Suppressor macrophage treated with lipopolysaccharide for 1 hour (primary cell): ENCODE measurements at places on chromosomes 1 and 21.

- no peak for DNase-seq
Observed at GRCh38 chr1:20837554-20838192, 50.6 kb upstream of the HP1BP3 start.

GRCh38 chr1:154353460-154353904, 28.2 kb downstream of the ATP8B2 start:
- DNase-seq, result peak; percentile 84

- peak; percentile 23 for DNase-seq
Observed at GRCh38 chr1:116390195-116390594, 17.2 kb downstream of the ATP1A1 start.

- DNase-seq, result no peak
Observed at GRCh38 chr1:77562596-77563150, 119.8 kb downstream of the ZZZ3 start.

- no peak for DNase-seq
Observed at GRCh38 chr1:168266644-168267186, 14.0 kb upstream of the TBX19 start.

GRCh38 chr1:201460814-201461644, 8.0 kb downstream of the PHLDA3 start:
- peak; percentile 84 for DNase-seq

DNA sequence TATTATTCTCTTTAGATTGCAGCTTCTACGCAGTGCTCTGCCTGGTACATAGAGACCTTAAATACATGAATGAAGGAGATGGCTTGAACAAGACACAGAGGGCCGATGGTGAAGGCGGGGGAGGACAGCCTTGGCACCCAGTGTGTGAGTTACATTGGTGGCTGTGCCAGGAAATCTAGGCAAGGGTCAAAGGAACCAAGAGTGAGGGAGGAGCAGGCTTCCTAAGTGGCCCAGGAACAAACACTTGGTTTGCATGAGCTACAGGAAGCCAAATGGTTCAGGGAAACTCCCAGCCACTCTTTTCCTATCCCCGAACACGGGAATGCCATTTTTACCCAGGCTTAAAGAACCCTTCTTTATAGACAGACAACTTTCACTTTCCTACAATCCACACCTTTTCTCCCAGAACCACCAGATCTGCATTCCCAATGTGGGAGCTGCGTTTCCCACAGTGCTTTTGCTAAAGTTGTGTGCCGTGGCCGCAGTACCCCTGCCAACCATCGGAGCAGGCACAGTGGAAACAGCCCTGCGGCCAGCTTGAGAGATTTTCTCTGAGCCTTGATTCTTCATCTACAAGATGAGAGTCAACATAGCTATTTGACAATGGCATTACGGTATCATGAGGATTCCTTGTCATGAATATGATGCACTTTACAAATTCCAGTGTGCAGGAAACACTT, 3.5 kb upstream of the CLEC20A start:
- no peak for DNase-seq

DNA sequence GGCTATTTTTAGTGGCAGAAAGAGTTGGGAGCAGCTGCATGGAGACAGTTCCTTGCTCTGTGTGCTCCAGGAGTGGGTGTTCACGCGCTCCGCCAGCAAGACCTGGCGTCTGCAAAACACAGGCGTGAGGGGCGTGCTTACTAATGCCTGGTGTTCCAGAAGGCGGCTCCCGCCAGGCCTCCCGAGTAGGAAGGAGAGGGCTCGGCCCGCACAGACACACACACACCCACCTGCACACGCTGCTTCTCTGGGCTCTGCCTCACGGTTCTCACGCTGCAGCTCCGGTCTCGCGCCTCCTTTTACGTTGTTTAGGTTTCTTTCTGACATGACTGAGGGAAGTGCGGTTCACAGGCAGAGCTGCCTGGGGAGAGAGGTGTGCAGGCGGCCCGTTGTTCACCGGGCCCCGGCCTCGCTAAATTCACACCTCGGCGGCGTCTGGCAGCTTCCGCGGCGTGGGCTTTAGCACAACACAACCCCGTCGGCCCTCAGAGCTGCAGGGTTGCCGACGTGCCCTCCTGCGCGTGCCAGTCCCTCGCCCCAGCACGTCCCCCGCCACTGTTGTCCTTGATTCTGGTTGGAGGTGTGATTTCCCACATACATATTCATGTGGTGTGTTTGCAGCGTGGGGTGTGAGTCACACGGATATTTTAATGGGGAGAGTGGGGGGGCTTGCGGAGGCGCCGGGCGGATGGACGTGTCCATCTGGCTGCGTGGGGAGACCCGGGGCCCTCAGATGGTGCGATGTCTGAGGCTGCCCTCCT, 77.0 kb downstream of the SKI start:
- no peak for DNase-seq

GRCh38 chr1:221101807-221102605, 222.8 kb downstream of the HLX start:
- no peak for DNase-seq

DNA sequence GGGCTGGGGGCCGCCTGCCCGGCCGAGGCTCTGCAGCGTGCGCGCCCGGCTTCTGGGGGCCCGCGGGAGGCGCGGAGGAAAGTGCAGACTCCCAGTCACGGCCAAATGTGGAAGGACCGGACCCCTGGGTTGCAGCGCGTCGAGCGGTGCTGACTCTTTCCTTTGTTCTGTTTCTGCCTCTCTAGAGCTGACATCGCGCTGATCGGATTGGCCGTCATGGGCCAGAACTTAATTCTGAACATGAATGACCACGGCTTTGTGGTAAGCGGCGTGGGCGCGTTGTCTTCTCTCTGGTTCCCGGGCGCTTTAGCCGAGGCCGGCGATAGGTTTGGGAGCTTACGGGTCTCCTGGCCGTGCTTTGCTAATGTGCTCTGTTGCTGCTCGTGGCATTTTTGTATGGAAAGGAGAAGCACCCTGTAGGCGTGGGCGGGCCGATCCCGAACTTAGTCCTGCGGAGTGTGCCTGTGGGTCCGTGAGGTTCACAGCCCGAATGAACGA, 629 bp downstream of the PGD start:
- DNase-seq, result peak; percentile 90

- no peak for DNase-seq
Observed at GRCh38 chr1:94920061-94920460, 6.8 kb downstream of the CNN3 start.

- DNase-seq, result no peak
Observed at GRCh38 chr1:96256130-96256790, 465.3 kb upstream of the PTBP2 start.

GRCh38 chr1:196608390-196609369, at the start of gene KCNT2:
KCNT2 (minus strand) TSS chr1:196608440; CDS start chr1:196608309, 131 bp downstream.
- peak; percentile 32 for DNase-seq

DNA sequence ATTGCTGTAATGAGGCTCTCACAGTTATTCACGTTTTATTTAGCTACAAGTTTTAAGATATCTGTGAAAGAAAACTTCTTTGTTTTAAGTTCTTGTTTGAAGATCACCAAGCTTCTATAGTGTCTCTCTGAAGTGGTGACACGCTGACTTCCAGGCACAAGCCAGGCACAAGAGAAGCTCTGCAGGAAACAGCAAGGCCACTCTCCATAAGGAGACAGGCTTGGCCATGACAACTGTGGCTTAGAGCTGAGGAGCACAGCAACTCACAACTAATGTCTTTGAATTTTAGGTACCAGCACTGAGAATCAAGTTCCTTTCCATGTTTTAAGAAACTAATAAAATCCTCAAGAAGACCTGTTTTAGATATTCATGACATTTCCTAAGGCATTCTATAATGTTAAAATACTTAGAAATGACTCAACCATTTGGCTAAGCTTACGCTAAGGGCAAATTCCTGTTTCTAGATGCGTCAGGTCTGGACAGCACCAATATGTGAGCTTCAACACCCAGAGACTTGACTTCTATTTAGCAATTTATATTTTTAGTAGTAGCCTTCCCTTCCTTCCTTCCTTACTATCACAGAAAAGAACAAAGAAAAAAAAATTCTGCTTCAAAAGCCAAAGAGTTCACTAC, 40.2 kb downstream of the APP start:
- peak; percentile 40 for DNase-seq

DNA sequence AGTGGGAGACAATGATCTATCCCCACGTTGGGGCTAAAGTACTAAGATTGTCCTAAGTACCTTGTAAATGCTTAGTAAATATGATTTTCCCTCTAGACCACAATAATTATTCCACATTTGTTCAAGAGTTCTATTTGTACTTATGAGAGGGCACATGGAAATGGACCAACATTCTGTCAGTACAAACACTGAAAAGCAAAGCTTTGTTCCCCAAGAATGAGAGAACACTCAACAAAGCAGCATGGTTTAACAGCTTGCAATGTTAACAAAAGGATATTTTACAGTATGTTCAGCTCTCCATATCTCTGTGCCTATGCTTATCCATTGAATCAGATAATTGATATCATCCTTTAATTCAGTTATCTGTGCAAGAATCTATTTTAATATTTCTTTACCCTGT, 35.4 kb downstream of the RBM11 start:
- no peak for DNase-seq

GRCh38 chr1:51976846-51977602, 13.5 kb downstream of the RAB3B start:
- DNase-seq, result no peak

DNA sequence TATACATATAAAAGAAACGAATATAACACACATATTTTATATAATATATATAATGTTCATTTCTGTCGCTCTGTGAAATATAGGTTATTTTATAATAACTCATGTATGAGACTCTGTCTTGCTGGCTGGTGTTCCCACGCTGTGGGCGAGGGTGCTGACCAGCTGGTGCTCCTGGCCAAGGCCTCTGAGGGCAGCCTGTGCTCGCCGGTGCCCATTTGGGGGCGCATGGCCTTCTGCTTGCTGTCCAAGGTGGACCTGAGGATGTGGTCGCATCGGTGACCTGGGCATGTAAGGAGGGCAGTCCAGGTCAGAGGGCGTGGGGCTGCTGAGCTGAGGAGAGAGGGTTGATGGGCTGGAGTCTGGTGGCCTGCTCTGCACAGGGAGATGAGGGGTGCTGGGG, 1.1 kb upstream of the PCP4 start:
- no peak for DNase-seq

DNA sequence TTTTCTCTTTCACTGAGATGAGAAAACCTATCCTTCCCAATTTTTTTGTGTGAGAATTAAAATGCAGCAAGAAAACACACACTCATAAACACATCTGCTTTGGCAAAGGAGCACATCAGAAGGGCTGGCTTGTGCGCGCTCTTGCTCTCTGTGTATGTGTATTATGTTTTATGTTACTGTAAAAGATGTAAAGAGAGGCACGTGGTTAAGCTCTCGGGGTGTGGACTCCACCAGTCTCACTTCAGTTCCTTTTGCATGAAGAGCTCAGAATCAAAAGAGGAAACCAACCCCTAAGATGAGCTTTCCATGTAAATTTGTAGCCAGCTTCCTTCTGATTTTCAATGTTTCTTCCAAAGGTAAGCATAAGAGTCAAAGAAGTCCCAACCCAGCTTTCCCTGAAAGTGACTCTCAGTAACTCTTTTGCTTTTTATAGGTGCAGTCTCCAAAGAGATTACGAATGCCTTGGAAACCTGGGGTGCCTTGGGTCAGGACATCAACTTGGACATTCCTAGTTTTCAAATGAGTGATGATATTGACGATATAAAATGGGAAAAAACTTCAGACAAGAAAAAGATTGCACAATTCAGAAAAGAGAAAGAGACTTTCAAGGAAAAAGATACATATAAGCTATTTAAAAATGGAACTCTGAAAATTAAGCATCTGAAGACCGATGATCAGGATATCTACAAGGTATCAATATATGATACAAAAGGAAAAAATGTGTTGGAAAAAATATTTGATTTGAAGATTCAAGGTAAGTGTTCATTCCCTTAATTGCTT, at the start of gene CD2:
TSS of gene CD2 (plus strand) at position 233 of the 780 bp plus-strand sequence. CDS start at position 296, 63 bp downstream.
- peak; percentile 36 for DNase-seq

DNA sequence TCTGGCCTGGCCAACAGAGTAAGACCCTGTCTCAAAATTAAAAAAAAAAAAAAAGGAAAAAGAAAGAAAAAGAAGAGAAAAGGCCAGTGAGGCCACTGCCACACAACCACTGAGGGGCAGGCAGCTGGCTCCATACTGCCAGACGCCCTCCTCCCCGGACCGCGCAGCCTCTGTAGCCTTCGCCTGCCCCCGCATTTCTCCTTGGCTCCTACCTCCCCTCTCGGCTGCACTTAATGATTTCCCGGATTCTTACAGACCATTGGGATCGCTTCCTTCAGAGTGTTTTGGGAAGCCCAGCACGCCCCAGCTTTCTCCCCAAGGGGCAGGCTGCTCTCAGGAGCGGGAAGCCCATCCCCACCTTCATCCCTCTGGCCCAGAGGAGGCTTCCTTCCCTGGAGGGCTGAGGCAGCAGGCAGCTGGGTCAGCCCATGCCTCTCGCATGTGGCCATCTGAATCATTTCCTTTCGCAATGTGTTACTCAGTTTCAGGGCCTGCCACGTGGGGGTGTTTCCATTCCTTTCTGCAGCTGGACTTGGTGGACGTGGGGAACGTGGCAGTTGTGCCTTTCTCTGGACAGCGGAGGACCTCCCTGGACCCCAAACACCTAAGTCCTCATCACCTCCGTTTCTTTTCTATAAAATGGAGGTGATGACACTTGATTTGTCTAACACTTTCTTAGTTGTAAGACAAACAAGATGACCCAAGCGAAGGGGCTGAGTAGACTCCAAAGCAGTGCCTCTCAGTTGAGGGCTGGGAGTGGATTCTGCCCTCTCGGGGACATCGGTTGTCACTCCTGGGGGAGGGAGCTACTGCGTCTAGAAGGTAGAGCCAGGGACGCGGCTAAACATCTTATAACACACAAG, 2.3 kb downstream of the SLC2A5 start:
- peak; percentile 94 for DNase-seq

GRCh38 chr1:84398175-84399155, at the start of gene DNASE2B:
DNASE2B (plus strand) TSS chr1:84398484; CDS start chr1:84398565, 81 bp downstream.
- peak; percentile 45 for DNase-seq

DNA sequence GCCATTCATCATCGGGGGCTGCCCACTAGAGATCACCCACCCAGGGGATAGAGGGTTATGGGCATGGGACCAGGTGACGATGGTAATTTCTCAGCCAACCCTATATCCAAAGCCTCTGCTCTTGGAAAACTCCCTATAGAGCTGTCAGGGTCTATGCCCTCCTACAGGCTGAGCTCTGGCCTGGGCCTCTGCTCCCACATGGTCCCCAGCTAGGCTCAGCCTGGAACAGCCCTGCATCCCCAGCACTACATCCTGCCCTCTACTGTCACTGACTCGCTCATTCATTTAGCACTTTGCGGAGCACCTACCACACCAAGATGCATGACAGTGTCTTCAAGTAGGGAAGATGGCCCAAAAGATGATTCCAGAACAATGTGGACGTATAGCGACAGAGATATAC, 45.0 kb upstream of the EPS8L3 start:
- no peak for DNase-seq

DNA sequence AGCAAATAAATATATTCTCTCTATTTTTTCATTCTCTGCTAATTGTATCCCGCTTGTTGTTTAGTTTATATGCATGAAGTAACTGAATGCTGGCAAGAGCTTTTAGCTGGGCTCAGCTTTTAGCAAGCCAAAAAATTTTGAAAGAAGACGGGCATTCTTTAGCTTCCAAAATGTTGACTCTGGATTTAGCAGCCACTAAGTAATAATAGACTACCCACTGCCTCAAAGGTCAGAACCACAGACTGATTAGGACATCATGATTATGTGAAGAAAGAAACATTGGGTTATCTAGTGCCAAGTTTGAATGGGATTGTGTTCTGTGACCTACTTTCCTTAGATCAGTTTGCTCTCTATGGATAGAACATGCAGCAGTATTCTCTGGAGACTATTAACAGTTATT, 80.3 kb upstream of the DPH5 start:
- no peak for DNase-seq
